ENCODE measurements at places on chromosomes 12 and 14.

DNA sequence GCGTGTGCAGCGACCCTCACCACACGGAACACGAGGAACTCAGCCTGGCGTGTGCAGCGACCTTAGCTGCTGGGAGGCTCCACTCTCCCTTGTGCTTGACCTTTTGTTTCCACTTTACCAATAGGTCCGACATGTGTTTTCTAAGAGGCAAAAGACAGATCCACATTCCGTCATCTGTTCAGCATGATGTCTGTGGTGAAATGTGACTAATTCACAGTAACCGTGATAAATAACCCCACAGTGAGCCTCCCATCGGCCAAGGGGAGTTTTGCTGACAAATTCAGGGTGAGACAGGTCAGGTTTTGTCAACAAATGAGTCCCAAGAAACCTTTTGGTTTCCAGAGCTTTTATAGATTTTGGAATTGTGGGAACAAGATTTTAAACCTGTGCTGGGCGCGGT is 55.9 kb downstream of the MOK start:
- no peak for DNase-seq

- no peak for DNase-seq
Observed at GRCh38 chr14:49945448-49946319, 52.8 kb downstream of the ARF6 start.

- DNase-seq: peak; percentile 44
Observed at GRCh38 chr14:52835122-52835903, 43.9 kb upstream of the GNPNAT1 start.

DNA sequence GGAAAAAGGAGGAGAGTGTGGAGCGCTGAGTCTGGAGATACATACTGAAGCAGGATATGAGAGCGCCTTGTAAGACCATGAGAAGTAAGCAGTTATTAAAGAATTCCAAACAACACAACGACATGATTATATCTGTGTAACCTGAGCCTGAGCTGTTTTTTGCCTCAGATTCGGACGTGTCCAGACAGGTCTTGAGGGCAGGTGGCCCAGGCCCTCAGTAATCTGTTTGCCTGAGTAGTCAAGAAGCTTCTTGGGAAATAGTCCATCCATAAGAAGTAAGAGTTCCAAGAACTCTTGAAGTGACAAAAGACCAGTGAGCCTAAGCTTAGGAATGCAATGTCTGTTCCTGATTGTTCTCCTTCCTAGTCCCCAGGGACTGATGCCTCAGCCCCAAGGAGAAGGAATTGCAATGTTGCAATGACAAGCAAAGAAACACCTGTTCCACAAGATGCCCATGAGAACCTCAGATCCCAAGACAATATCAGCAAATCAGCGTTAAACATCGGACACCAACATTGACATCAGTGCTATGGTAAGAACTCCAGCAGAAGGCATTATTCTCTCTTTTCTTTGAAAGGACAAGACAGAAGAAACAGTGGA is 34.7 kb upstream of the ADAMTS20 start:
- no peak for DNase-seq

Measured in keratinocyte (primary cell).